ENCODE measurements at places on chromosomes 12 and 14.

GRCh38 chr12:4771172-4771959 lies 51.2 kb downstream of the GALNT8 start:
- DNase-seq: no peak

DNA sequence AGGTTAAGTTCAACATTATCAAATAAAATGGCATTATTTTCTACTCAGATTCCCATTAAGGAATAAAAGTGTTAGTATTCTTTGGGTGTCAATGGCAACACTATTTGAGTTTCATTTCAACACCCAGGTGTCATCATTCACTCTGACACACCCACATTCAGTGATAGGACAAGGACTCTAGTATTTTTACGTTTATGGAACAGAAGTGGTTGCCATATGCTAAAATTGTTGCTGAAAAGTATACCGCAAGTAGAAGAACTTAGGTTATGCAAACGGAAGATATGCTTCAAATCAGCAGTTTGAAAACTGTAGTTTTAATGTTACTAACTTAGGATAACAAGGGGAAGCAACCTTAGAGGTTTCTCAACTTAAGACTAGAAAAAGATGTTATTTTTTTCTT lies 20.0 kb upstream of the SGPP1 start:
- DNase-seq: peak; percentile 79

DNA sequence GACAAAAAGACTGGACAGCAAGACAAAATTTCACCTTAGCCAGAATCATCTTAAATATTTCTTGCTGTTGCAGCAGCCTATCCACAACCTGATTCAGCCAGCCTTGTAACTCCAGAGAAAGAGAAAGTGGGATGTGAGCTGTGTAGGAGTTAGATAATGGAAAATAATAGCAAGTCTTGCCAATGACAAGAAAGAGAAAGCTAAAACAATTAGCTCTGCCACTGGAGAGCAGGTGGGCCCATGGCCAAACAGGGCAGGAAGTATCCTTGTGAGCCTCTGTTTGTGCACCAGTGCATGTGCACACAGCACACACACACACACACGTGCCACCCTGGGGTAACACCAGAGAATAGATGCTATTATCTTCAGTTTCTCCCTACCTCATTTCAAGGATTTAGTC lies 106.0 kb upstream of the CCDC196 start:
- no peak for DNase-seq

DNA sequence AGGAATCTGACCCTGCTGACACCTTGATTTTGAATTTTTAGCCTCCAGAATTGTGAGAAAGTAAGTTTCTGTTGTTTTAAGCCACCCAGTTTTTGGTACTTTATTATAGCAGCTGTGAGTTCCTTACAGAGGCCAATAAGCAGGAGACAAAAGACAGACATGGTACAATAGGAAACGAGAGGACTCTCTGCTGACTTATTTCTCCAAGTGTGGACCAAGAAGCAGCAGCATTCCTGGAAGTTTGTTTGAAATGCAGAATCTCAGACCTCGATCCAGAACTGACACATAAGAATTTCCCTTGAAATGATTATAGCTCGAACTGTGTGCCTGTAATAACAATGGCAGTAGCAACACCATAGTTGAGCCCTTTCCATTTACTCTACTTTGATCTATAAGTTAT lies 31.9 kb upstream of the LUM start:
- no peak for DNase-seq

GRCh38 chr14:52907949-52908348 lies 42.9 kb downstream of the FERMT2 start:
- no peak for DNase-seq

GRCh38 chr14:98555440-98555839 lies 716.6 kb downstream of the BCL11B start:
- DNase-seq: no peak

DNA sequence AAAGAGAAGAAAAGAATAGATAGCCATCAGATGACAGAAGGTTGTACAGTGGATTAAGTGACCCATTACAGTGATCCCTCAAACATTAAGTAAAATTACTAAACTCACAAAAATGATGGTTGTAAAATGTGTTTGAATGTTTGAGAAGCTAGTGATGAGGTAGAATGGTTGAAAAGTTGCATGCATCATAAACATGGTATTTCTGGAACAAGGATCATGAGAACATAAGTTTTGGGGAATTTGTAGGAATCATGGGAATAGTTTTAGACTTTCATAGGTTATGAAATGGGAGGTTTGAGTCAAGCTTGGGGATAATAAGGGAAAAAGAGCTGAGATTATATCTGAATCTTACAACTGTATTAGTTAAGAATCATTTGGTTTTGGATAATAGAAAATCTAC lies 34.1 kb upstream of the NEDD1 start:
- no peak for DNase-seq

DNA sequence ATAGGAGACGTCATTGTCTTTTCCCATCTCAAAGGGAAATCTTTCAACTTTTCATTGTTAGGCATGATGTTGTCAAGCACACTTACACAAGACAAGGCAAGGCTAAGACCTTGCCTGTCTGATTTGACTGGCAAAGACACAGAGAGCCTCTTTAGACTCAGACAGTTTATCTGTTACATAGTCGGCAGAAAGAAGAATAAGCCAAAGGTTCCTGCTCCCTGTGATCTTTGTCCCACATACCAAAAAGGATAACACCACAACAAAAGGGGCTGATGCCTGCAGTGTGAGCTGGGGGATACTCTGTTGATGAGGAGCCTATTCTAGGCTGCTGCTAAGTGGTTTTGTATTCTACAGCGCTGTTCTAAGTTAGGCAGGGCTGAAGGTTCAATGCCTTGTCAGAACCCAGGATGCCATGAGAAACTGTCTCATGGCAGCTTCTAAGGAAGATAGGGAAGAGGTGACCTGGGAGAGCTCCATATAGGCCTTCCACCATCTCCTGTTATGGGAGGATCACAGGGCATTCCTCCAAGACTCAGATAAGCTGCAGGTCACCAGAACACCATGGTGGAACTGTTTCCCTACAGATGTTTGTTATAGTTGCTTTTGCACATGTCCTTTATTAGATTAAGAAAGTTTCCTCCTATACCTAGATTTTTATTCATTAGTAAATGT lies 12.7 kb downstream of the ERC1 start:
- DNase-seq: no peak

DNA sequence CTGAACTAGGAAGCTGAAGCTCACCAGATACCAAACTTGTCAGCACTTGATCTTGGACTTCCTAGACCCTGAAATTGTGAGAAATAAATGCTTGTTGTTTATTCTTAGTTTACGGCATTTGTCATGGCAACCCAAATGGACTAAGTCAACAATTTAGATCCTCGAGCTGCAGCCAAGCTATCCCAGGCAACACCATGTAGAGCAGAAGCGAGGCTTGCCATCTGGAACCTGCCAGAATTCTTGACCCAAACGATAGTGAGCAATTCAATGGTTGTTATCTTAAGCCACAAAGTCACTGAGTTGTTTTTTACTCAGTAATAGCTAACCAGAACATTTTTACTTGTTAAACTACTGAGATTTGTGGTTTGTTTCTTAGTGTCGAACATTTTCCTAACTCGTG lies 458.5 kb upstream of the FLRT2 start:
- DNase-seq: no peak

- DNase-seq: no peak
Observed at GRCh38 chr12:32841061-32841460, 55.5 kb downstream of the PKP2 start.

DNA sequence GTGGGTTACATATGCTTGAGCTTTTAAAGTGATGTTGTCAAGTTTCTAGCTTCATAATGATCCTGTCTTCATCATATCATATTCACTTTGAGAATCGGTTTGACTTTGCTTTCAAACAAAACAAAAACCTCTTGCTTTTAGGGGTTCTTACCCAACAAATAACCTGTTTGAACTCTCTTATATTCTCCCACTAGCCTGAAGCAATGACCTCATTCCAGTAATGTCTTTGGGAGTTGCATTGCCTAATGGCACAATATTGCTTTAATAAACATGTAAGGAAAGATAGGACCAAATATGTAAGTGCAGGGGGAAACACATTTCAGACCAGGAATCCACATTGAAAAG lies 27.7 kb downstream of the WBP11 start:
- peak; percentile 22 for DNase-seq

DNA sequence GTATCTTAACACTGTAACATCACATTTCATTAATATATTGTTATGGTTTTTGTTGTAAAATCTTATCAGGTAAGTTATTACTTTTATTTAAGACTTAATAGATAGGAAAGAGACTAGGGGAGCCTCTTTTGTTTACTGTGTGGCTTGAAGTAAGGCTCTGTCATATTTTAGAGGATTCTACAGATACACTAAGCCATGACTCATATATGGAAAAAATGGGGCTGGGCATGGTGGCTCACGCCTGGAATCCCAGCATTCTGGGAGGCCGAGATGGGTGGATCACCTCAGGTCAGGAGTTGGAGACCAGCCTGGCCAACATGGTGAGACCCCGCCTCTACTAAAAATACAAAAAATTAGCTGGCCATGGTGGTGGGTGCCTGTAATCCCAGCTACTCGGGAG lies 23.6 kb upstream of the NPFF start:
- DNase-seq: no peak

- DNase-seq: no peak
Observed at GRCh38 chr12:96472384-96472783, 17.0 kb upstream of the CFAP54 start.

- peak; percentile 79 for DNase-seq
Observed at GRCh38 chr12:49990273-49990672, 17.5 kb downstream of the AQP6 start.

GRCh38 chr12:27828196-27828595 lies 48.2 kb upstream of the MANSC4 start:
- DNase-seq: no peak

GRCh38 chr14:105184461-105184860 lies 3.3 kb upstream of the NUDT14 start:
- DNase-seq: no peak

- no peak for DNase-seq
Observed at GRCh38 chr12:65594409-65594808, 229.9 kb upstream of the HMGA2 start.

Measured in inflammatory macrophage (primary cell).